ENCODE measurements at places on chromosomes 4 and X. TPM values are rescaled to one million over a fixed set of nuclear protein-coding genes. Genes with fewer than 3 reads are reported as not detected.

XPNPEP2 gene
- 1.8 TPM for polyA plus RNA-seq

ERAS gene
- 0.56 TPM for polyA plus RNA-seq

PNMA6F gene
- polyA plus RNA-seq = not detected

TEX13D gene
- polyA plus RNA-seq = not detected

SATL1 gene
- 0.03 TPM for polyA plus RNA-seq

GUCY1B1 gene
- polyA plus RNA-seq = not detected

ARX gene
- not detected for polyA plus RNA-seq

ANAPC10 gene
- 16.8 TPM for polyA plus RNA-seq

SYNPO2 gene
- not detected for polyA plus RNA-seq

DMRTC1 gene
- polyA plus RNA-seq = not detected

MAGEA11 gene
- not detected for polyA plus RNA-seq

AR gene
- polyA plus RNA-seq = not detected

S100P gene
- 1,898 TPM for polyA plus RNA-seq

REELD1 gene
- 0.26 TPM for polyA plus RNA-seq

BEND4 gene
- polyA plus RNA-seq = not detected

DCAF12L1 gene
- polyA plus RNA-seq = not detected

ERCC6L gene
- polyA plus RNA-seq = 0.86 TPM

RNF128 gene
- polyA plus RNA-seq = 43.5 TPM

MXRA5 gene
- polyA plus RNA-seq = not detected

CT45A7 gene
- polyA plus RNA-seq = not detected

CITED1 gene
- polyA plus RNA-seq = 0.09 TPM

IRF2 gene
- polyA plus RNA-seq = 26.0 TPM

CLCN4 gene
- 1.8 TPM for polyA plus RNA-seq

ARHGAP24 gene
- 0.05 TPM for polyA plus RNA-seq

MMRN1 gene
- polyA plus RNA-seq = not detected

ZNF711 gene
- polyA plus RNA-seq = 6.8 TPM

FAM50A gene
- 40.7 TPM for polyA plus RNA-seq

SYP gene
- polyA plus RNA-seq = 2.0 TPM

KIAA1210 gene
- not detected for polyA plus RNA-seq

SHISA3 gene
- polyA plus RNA-seq = not detected

TRAM1L1 gene
- polyA plus RNA-seq = 0.18 TPM

Data from HepG2 (cell line).